ENCODE measurements at places on chromosomes 7 and 10. TPM values are rescaled to one million over a fixed set of nuclear protein-coding genes. Genes with fewer than 3 reads are reported as not detected.

DNA sequence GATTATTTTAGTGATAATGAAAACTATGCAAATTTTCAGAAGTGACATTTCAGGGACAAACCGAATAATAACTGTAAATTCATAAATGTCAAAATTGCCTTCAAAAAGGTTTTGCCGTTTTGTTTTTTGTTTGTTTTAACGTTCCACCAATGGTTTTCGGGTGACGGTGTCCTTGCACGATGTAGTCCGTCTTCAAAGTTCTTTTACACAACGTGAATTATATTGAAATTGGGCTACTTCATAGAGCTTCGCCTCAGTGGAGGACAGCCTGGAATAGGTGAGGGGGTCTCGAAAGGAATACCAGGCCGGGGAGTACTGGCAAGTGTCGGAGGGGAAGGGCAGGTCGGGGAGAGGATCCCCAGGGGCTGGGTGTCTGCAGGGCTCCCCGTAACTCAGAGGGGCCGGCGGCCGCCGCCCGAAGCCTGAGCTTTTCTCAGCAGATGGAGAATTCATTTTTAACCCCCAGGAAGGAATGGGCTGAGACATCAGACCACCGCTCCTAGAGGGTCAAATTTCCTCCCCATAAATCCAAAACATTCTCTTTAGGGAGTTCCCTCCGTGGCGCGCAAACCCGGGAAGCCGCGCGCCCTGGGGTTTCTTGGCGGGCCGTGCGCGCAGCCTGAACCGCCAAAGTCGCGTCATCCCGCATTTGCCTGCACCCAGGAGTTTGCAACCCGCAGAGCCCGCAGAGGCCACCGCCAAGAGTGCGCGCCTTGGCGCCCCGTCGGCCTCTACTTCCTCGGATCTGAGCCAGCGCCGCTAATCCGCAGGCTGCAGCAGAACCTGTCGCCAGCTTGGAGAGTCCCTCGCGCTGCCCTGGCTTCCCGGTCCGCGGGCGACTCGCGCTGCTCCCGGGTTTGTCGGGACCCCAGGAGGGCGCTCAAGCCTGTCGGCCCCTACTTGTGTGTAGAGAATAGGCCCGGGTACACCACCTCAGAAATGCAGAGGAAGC, 17.3 kb upstream of the EVX1 start:
- DNase-seq, result peak; percentile 35

The AMZ1 gene
- 0.05 TPM for total RNA-seq

DNA sequence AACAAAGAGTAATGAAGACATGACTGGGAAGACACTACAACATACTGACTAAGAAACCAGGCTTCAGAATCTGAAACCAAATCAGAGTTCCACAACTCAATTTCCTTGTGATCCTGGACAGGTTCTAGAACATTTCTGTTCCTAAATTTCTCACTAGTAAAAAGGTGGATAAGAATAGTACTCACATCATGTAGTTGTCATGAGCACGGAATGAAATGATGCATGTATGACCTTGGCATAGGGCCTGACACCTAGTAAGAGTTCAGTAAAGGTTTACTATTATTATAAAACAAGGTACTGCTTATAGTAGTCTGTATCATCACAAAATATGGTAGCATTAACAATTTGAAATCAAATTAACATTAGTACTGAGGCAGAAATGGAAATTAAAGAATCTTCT, 19.9 kb downstream of the DOCK4 start:
- no peak for DNase-seq

- DNase-seq, result no peak
Observed at GRCh38 chr7:2114926-2115759, 117.6 kb downstream of the MAD1L1 start.

The HOXA10 gene
- total RNA-seq, result not detected

The ERVW-1 gene
- total RNA-seq, result not detected

DNA sequence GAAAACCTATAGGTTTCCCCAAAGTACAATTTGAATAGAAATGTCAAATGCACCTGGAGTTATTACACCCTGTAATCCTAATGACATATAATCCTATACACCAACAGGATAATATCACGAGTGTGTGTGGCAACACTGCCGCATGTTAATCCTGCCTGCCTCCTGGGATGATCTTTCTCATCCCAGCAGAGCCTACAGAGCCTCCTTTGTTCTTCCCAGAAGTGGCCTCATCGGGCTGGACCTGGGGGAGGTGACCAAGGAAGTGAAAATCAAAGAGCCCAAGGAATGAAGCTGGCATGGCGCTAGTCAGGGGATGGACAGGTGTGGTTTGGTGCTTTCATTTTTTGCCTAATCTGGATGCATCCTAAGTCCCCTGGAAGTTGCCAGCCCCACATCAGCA, 29.5 kb upstream of the LEP start:
- DNase-seq, result no peak

DNA sequence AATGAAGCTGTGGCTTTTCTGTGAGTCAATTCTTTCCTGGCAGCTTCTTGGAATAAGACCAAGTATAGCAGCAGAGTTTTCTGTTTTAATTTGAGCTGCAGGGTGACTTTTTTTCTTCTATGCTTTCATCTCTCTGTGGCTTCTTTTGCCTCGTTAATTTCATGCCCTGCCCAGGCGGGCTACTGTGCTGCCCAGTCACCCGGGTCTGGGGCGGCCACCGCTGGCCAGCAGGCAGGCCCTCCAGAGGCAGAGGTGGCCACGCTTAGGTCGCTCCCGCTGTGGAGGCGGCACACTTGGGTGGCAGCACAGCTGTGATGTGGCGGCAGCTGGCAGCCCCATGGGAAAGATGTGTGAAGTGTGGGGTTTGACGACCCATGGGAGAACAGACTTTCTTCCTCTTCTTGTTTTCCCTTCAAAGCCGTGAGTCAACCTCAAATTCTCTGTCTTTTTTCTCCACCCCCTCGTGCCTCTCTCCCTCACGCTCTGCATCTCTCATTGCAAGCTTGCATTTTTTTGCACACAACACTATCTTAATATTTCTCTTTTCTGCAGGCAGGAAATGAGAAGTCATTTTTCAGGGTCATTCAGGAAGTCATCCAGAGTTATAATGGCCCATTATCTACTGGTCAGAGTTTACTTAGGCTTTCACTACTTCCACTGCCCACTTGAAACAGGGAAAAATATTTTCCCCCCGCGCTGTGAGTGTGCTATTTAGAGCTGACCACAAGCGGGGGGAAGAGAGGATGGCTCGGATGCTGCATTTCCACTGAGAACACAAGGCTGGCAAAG, 67.8 kb downstream of the EGFR start:
- DNase-seq, result peak; percentile 38

The WDFY4 gene
- 1.6 TPM for total RNA-seq

DNA sequence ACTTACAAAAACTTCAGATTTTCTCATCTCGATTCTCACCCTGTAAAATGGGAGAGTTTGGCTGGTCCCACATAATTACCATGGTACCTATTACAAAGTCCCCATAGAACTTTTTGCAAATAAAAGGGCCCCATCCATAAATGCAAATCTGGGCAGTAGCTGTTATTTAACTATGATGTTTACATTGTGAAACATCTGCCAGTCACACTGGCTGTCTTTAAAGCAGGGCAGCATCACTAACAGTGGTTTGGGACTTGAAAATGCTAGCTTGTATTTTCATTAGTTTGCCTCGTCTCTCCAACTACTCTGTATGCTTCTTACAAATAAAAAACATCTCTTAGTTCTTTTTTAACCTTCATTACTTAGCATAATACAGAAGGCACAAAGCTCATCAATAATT, 240.7 kb downstream of the FZD1 start:
- no peak for DNase-seq

- DNase-seq, result no peak
Observed at GRCh38 chr7:50479743-50480517, 29.8 kb upstream of the FIGNL1 start.

The IFIT5 gene
- 8.1 TPM for total RNA-seq

DNA sequence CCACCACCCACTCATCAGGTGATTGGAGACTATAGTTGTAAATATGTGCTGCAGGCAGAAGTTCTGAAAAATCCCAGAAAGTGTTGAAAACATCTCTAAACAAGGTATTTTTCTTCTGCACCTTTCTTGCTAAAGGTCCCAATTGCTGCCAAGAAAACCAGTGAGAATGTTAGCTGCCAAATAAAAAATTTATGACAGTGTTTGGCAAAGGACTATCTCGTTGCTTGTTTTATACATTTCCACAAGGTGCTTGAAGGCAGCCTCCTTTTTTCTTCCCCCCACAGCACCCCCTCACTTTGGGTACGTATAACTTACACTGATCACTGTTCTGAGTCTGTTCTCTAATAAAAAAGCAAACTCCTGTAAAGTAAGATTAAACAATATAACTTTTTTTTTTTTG, 158.6 kb upstream of the TCF7L2 start:
- DNase-seq, result no peak

- no peak for DNase-seq
Observed at GRCh38 chr10:59388671-59388976, 26.3 kb upstream of the FAM13C start.

The TMEM176B gene
- total RNA-seq, result 45.2 TPM

The ATP6V0A4 gene
- total RNA-seq, result not detected

- no peak for DNase-seq
Observed at GRCh38 chr7:30159163-30159562, 24.4 kb downstream of the MTURN start.

- DNase-seq, result peak; percentile 67
Observed at GRCh38 chr7:74606101-74606908, 51.2 kb upstream of the GTF2I start.

GRCh38 chr10:20334559-20334958, 518.3 kb downstream of the PLXDC2 start:
- no peak for DNase-seq

- DNase-seq, result no peak
Observed at GRCh38 chr10:69516316-69516715, 56.9 kb downstream of the NEUROG3 start.

DNA sequence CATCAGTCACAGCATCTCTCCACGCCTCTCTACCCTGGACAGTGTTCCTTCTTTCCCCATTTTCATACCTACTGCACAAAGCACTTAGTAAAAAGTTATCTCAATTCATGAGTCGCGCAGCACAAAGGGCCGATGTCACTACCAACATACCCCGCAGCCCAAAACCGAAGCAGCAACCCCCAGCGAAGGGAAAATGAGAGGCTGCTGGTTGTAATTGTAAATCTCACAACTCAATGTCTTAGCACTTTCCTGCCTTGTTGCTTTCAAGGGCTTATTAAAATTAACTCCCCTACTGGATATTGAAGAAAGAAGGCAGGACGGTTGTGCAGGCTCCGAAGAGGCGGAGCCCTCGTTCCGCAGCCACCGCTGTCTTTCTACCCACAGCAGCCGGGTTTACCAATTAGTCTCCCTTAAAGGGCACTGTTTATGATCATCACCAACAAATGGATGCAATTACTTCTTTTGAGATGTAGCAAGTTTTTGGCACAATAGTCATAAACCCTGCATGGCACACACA, 6.5 kb downstream of the DIP2C start:
- DNase-seq, result no peak

- no peak for DNase-seq
Observed at GRCh38 chr7:151599401-151600227, 79.9 kb upstream of the RHEB start.

The ALOX5 gene
- total RNA-seq, result 4.5 TPM

DNA sequence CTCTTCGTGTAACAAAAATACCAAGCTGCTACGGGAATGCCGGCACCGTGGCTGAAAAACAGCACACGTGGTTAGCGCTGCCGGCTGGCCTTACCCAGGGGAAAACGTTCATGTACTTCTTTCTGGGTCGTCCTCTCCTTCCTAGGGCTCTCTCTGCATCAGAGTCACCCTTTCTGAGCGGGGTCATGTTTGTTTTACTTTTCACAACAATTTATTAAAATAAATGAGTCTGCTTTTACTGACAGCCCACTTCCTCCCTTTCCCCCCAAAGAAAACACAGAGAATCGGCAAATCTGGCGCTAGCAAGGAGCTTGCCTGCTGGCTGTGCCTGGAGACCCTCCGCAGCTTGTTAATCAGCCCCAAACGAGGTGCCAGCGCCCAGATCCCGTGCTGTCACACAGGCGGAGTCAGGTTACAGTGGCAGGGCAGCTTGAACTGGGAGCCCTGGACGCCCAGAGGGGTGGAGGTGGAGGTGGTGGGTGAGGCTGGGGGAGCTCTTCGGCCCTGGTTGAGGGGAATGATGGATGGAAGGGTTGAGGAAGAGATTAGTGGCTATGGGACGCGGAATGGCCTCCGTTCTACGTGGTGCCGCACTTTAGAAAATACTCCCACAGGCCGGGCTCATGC, 162.2 kb upstream of the TNS3 start:
- no peak for DNase-seq

- no peak for DNase-seq
Observed at GRCh38 chr10:70191161-70191971, 21.1 kb upstream of the SAR1A start.

Data from left ventricle myocardium superior (tissue), 1 donor.